ENCODE measurements at places on chromosomes 2 and 18. TPM values are rescaled to one million over a fixed set of nuclear protein-coding genes. Genes with fewer than 3 reads are reported as not detected.
A peak's percentile ranks its signal among the peaks of the same experiment; 100 is the strongest.

The IL36G gene
- total RNA-seq, result not detected

The GPR17 gene
- total RNA-seq, result 0.26 TPM

The DIS3L2 gene
- total RNA-seq, result 113 TPM

The CLASP1 gene
- 44.2 TPM for total RNA-seq

The CELF4 gene
- total RNA-seq, result 4.7 TPM

The MAPK4 gene
- 1.0 TPM for total RNA-seq

The CREB1 gene
- total RNA-seq, result 17.9 TPM

The PPIG gene
- 25.1 TPM for total RNA-seq

GRCh38 chr18:34702814-34703213, 7.3 kb upstream of the DTNA start:
- H3K4me1 ChIP-seq, result peaks cover 5% of the 10 kb centered on the region
- no peak overlapping the region for H3K4me3 ChIP-seq
- H3K27me3 ChIP-seq, result no peaks in the 10 kb centered on the region
- no peak overlapping the region for H3K27ac ChIP-seq
- DNase-seq, result no peak
- H3K36me3 ChIP-seq, result no peaks in the 10 kb centered on the region

GRCh38 chr2:83359336-83359735, 1099.7 kb downstream of the SUCLG1 start:
- no peaks in the 10 kb centered on the region for H3K27me3 ChIP-seq
- no peak overlapping the region for H3K4me3 ChIP-seq
- no peak for DNase-seq

GRCh38 chr2:6921321-6921922, 4.2 kb downstream of the RNF144A start:
- no peaks in the 10 kb centered on the region for H3K27me3 ChIP-seq
- H3K4me1 ChIP-seq, result peaks cover 84% of the 10 kb centered on the region
- no peaks in the 10 kb centered on the region for H3K36me3 ChIP-seq
- no peak overlapping the region for H3K4me3 ChIP-seq
- DNase-seq, result peak; percentile 44
- peak overlapping the region; percentile 58 for H3K27ac ChIP-seq

- H3K36me3 ChIP-seq, result no peaks in the 10 kb centered on the region
- peak; percentile 67 for DNase-seq
- H3K27ac ChIP-seq, result peak overlapping the region; percentile 6
- no peak overlapping the region for H3K4me3 ChIP-seq
- no peaks in the 10 kb centered on the region for H3K27me3 ChIP-seq
These were observed 123.5 kb upstream of the HS6ST1 start for GRCh38 chr2:128442053-128442751.

GRCh38 chr2:216572582-216573578, 60.3 kb upstream of the IGFBP2 start:
- H3K27me3 ChIP-seq, result no peaks in the 10 kb centered on the region
- H3K4me3 ChIP-seq, result no peak overlapping the region
- peak; percentile 71 for DNase-seq
- H3K27ac ChIP-seq, result peak overlapping the region; percentile 15
- peaks cover 20% of the 10 kb centered on the region for H3K4me1 ChIP-seq

GRCh38 chr18:33712719-33713118, 134.7 kb downstream of the ASXL3 start:
- no peaks in the 10 kb centered on the region for H3K4me1 ChIP-seq
- H3K36me3 ChIP-seq, result no peaks in the 10 kb centered on the region
- no peak for DNase-seq
- no peak overlapping the region for H3K4me3 ChIP-seq
- H3K27ac ChIP-seq, result no peak overlapping the region

DNA sequence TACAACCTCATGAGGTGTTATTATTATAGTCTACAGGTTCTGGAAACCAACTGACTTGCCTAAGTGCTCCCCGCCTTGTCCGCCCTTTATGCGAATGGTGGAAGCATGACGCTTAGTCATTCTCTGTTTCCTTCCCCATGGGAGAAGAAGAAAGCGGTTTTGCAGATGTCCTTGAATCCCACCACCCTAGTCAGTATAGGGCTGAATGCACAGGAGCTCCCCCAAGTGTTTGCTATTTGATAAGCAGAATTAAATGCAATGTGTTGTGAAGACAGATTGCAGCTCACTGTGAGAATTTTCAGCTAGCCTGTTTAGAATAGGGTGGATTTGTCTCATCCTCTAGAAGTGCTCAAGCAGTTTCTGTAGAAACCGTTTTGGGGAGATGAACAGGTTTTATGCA, 652.0 kb downstream of the DCC start:
- no peak overlapping the region for H3K4me3 ChIP-seq
- no peaks in the 10 kb centered on the region for H3K27me3 ChIP-seq
- DNase-seq, result no peak
- no peaks in the 10 kb centered on the region for H3K36me3 ChIP-seq

DNA sequence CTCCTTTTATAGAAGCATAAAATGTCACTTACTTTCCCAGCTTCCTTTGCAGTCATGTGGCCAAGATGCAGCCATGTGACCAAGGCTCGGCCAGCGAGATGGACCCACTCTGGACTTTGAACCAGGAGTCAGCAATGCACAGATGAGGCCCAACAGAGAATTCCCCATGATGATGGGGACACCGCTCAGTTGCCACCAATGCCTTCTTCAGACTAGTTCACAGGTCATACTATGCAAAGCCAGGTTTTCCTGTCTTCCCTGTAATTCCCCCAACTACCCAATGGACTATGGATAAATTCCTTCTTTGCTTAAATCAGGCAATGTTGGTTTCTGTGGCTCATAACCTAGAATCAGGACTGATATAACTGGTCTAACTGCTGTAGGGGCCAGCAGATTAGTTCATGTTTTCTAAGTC, 22.5 kb upstream of the REL start:
- H3K27me3 ChIP-seq, result no peaks in the 10 kb centered on the region
- H3K36me3 ChIP-seq, result no peaks in the 10 kb centered on the region
- DNase-seq, result no peak
- no peaks in the 10 kb centered on the region for H3K4me1 ChIP-seq
- no peak overlapping the region for H3K27ac ChIP-seq

DNA sequence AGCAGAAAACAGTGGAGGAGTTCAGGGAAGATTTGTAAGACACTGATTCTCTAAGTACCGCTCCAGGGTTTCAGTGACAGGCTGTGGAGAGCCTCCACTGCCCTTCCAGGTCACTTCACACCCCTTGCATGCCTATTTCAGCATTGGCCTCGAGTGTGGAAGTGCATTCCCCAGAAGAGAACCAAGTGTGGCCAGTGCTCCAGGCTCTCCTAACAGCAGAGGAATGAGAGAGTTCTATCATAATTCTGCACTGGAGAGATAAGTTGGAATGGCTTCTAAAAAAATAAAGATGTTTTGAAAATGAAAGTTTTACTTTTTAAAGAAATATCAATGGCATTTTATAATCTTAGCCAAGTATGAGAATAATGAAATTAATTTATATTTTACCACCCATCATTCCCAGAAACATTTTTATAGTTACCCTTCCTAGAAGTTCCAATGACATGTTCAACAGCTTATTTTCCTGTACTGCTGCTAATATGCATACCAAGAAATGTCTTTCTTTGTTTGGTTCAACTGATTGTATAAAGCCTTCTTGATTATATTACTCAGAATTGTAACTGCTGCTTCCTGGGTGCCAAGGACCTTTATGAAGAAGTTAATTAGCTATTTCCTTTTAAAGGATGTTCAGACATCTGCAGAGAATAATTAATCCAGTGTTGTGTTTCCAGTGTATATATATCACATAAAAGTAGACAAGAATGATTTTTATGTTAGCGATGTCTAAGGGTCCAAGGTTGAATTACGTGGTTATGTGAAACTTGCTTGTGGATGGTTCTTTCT, 61.0 kb upstream of the SERPINE2 start:
- H3K36me3 ChIP-seq, result no peaks in the 10 kb centered on the region
- no peak overlapping the region for H3K4me3 ChIP-seq
- DNase-seq, result no peak
- no peaks in the 10 kb centered on the region for H3K27me3 ChIP-seq
- H3K27ac ChIP-seq, result no peak overlapping the region
- H3K4me1 ChIP-seq, result no peaks in the 10 kb centered on the region

DNA sequence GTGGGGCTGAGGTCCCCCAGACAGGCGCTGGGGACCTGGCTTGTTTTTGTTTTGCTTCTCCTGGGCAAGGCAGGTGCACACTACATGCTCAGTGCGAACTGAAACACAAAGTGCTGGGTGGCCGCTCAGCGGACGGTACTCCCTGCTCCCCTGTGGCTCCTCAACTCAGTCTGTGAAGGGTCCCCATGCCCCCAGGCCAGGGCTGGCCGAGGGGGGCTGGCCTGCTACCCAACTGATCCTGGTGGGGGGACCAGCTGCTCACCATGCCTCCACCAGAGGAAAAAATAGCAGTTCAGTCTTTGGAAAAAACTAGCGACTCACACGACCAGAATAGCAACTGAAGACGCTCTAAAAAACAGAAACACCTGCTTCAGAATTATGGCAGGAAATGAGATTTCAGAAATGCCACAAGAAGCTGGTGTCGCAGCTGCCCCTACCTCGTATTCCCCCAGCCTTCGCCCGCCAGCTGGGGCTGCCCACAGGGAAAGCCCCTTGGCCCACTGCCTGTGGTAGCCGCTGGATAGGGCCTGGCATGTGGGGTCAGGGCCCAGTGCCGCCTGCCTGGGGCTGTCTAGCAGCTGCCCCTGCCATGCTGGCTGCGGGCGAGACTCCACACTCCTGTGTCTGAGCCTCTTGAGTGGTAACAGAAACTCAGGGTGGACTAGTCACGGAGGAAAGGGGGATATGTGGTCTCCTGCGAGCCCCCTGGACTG, 43.7 kb downstream of the MEX3C start:
- no peaks in the 10 kb centered on the region for H3K36me3 ChIP-seq
- no peak overlapping the region for H3K27ac ChIP-seq
- no peak for DNase-seq
- no peaks in the 10 kb centered on the region for H3K4me1 ChIP-seq

- no peak overlapping the region for H3K27ac ChIP-seq
- H3K4me1 ChIP-seq, result no peaks in the 10 kb centered on the region
- no peaks in the 10 kb centered on the region for H3K27me3 ChIP-seq
- H3K36me3 ChIP-seq, result no peaks in the 10 kb centered on the region
These were observed 147.9 kb downstream of the GALNT3 start for GRCh38 chr2:165645930-165646831.

- H3K27me3 ChIP-seq, result no peaks in the 10 kb centered on the region
- H3K4me1 ChIP-seq, result no peaks in the 10 kb centered on the region
- H3K36me3 ChIP-seq, result no peaks in the 10 kb centered on the region
- H3K4me3 ChIP-seq, result no peak overlapping the region
These were observed 1162.6 kb upstream of the SLC39A10 start for GRCh38 chr2:194494401-194494800.

- H3K36me3 ChIP-seq, result no peaks in the 10 kb centered on the region
- no peaks in the 10 kb centered on the region for H3K27me3 ChIP-seq
- no peak overlapping the region for H3K27ac ChIP-seq
- H3K4me3 ChIP-seq, result no peak overlapping the region
- no peaks in the 10 kb centered on the region for H3K4me1 ChIP-seq
These were observed 1391.3 kb downstream of the DSC3 start for GRCh38 chr18:29651122-29651680.

DNA sequence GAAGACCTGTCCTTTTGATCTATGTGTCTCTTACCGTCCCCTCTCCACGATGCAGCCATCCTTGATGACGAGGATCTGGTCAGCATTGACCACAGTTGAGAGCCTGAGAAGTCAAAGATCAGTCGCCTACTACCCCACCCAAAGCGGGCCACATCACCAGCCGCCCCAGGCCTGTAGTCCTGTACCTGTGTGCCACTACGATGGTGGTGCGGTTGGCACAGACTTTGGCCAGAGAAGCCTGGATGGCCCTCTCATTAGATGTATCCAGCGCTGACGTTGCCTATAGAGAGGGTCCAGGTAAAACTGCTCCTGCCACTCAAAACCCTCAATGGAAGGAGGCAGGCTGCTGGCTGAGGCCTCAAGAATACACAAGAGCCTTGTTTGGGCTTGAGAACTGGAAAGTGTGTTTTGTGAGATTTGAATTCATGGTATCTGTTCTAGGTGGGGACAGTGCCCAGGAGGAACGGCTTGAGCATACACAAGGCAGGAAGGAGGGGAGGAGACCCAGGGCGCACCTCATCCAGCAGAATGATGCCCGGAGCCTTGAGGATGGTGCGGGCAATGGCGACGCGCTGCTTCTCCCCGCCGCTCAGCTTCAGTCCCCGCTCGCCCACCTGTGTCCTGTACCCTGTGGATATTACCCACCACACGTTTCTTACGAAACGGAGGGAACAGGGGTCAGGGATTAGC, 3.8 kb downstream of the ZFAND2B start:
- no peaks in the 10 kb centered on the region for H3K36me3 ChIP-seq
- H3K27me3 ChIP-seq, result no peaks in the 10 kb centered on the region
- no peak overlapping the region for H3K27ac ChIP-seq
- H3K4me1 ChIP-seq, result peaks cover 19% of the 10 kb centered on the region
- DNase-seq, result no peak

GRCh38 chr2:57957238-57957637, 89.4 kb upstream of the VRK2 start:
- no peaks in the 10 kb centered on the region for H3K27me3 ChIP-seq
- no peaks in the 10 kb centered on the region for H3K36me3 ChIP-seq
- H3K4me1 ChIP-seq, result no peaks in the 10 kb centered on the region
- H3K27ac ChIP-seq, result no peak overlapping the region
- H3K4me3 ChIP-seq, result no peak overlapping the region

GRCh38 chr2:20148923-20149702, 75.8 kb downstream of the SDC1 start:
- H3K4me3 ChIP-seq, result no peak overlapping the region
- H3K4me1 ChIP-seq, result peaks cover 8% of the 10 kb centered on the region
- H3K27me3 ChIP-seq, result no peaks in the 10 kb centered on the region
- no peak overlapping the region for H3K27ac ChIP-seq
- H3K36me3 ChIP-seq, result no peaks in the 10 kb centered on the region

DNA sequence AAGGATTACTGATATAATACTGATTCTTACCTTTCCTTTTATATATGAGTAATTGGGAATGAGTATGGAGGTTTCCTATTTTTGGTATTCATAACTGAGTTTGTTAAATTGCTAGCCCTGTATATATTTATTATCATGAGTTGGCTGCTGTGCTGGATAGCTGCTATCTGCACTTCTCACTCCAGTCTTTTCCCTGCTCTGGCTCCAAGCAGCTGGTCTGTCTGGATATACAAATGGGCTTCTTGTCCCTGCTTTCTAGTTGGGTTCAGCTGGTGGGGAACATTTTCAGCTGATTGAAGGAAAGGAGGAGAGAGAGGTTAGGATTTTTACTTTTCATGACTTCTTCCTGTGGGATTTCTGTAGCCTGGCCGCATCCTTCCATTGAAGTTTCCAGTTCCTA, 41.2 kb downstream of the AGFG1 start:
- DNase-seq, result no peak
- H3K4me3 ChIP-seq, result no peak overlapping the region
- no peak overlapping the region for H3K27ac ChIP-seq
- peaks cover 46% of the 10 kb centered on the region for H3K4me1 ChIP-seq
- no peaks in the 10 kb centered on the region for H3K36me3 ChIP-seq

DNA sequence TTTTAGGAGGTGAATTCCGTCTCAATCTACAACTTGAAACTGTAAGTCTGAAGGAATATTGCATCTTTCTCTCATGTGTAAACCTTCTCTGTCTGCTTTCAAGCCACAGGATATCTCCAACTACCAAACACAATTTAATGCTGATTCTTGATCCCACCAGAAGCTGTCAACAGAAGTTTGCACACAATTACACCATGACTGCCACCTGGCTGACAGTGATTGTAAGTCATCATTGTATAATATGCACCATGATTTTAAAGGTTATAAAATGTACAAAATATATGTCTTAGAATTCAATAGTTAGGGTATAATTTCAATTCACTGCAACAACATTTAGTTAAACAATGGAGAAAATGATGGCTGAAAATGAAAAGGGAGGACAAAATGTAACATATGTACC, 18.4 kb downstream of the PREPL start:
- no peak for DNase-seq
- no peaks in the 10 kb centered on the region for H3K27me3 ChIP-seq
- peaks cover 15% of the 10 kb centered on the region for H3K36me3 ChIP-seq
- H3K4me3 ChIP-seq, result no peak overlapping the region
- H3K27ac ChIP-seq, result no peak overlapping the region

All from body of pancreas (tissue), 4 donors.